ENCODE measurements at places on chromosomes 13 and 19.

GRCh38 chr19:58538257-58539168 is 5.4 kb upstream of the TRIM28 start:
- no peak for DNase-seq

GRCh38 chr13:25908366-25908765 is 143.4 kb downstream of the SHISA2 start:
- no peak for DNase-seq

- DNase-seq: no peak
Observed at GRCh38 chr19:39834287-39834841, 402 bp upstream of the DYRK1B start.

DNA sequence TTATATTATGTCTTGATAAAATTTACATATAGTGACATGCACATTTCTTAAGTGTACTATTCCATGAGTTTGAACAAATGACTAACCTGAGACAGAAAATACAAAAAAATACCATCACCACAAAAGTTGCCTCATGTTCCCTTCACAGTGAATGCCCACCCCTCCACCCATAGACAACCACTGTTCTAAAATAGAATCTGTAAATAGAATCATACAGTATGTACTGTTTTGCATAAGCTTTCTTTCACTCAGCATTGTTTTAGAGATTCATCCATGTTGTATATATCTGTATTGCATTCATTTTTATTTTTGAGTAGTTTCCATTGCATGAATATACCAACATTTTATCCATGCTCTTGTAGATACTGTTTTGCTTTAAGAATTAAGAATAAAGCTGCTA is 23.3 kb upstream of the RBM26 start:
- no peak for DNase-seq

- DNase-seq: peak; percentile 34
Observed at GRCh38 chr19:45591004-45591637, 6.5 kb upstream of the OPA3 start.

DNA sequence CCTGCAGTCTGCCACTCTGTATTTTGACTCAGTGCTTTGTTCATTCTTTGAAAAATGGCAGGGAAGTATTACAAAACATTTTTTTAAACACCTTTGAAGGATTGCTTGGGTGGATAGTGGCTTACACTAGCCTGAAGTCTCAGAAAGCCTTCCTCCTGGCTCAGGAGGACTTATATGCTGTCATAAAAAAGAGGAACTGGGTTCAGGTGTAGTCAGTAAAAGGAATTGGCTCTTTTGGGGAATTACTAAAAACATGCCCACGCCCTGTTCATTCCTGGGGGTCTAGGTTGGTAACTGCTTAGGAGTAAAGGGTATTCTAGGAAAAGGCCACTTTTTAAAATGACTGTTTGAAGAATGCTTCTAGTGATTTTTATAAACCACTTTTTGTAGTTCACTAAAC is 186.9 kb downstream of the SHISA2 start:
- DNase-seq: no peak

DNA sequence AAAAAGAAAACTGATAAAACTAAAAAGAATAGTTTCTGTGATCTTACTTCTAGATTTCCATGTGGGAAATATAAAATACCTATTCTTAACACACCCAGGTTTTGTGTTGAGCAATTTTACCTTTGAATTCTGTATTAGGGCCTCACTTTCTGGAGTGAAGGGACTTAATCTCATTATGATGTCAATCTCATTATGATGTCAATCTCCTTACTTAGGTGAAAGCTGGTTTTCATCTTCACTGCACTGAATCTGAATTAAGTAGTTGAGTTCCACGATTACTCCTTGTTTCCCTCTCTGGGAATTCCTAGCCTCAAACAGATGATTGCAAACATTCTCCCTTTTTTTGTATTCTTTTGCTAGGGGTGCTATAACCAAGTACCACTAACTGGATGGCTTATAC is 1367.2 kb downstream of the EFNB2 start:
- no peak for DNase-seq

- DNase-seq: no peak
Observed at GRCh38 chr19:34888091-34888490, 38.6 kb upstream of the ZNF30 start.

- DNase-seq: no peak
Observed at GRCh38 chr13:36666477-36667229, 7.2 kb upstream of the SERTM1 start.

DNA sequence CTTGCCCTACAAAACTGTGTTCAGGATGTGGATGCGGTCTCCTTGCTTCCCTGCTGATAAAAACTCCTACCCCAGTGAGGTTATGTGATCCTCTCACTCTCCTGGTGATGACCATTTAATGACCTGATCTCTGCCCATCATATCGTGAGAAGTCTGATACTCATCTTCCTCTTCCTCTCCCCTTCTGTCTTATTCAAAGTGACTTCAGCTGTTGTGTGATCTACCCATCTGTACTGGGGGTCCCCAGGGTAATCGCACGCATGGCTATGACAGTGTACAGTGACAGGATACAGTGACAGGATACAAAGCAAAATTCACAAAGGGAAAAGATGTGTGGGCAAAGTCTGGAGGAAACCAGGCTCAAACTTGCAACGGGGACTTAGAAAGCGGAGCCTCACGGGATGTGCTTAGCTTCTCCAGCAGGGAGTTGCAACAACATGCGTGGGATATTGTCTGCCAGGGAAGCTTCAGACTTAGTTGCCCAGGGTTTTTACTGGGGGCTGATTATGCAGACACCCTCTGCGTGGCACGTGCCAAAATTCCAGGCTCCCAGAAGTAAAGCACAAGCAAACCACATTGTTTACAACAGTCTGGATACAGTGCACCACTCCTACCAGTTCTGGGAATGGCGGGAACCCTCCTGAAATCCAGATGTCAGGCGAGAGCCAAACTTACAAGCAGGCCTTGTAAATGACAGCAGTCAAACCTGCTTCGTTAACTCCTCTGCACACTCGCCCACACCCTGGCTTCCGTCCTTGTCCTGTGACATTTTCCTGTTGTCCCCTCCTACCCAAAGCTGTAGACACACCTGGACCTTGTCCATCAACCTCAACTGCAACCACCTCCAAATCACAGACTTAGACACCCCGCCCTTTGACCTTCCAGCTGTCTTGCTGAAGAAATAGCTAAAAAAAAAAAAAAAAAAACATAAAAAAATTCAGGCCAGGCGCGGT is 18.0 kb upstream of the GARRE1 start:
- DNase-seq: no peak

- no peak for DNase-seq
Observed at GRCh38 chr13:40028446-40028845, 373.0 kb downstream of the COG6 start.

DNA sequence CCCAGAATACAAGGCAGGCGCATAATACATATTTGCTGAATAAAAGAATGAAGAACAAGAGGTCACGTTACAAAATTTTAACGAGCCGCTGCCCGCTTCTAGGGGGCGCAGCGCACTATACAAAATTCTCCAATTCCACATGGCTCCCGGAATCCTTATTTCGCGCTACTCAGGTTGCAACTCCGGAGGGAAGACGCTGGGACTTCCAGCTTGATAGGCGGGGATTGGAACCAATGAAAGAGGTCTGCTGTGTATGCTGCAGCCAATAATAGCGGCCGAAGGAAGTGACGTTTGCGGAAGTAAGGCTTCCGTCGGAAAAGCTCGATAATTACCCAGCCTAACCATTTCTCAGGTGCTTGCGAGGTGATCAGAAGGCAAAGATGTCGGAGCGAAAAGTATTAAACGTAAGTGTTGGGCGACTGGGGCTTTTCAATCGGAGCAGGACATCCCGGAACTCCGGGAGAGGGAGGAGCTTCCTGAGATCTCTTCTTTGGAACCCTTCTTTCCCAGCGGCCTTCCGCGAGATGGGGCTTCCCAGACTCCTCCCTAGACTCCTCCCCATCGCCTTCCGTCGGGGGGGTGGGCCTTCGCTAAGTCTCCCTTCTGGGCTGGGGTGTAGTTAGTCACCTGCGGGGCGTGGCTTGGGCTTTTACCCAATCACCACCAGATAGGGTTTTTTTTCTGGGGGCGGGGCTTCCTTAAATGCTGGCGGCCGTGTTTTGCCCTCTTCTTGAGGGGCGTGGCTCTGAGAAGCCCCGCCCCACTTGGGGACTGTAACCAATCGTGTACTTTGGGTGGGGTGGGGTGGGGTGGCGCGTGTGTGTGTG is at the start of gene YJU2:
YJU2 (plus strand) TSS at position 314 of the 827 bp plus-strand sequence; CDS start at position 381, 67 bp downstream.
- peak; percentile 100 for DNase-seq

- no peak for DNase-seq
Observed at GRCh38 chr19:33878910-33879810, 82.5 kb downstream of the KCTD15 start.

DNA sequence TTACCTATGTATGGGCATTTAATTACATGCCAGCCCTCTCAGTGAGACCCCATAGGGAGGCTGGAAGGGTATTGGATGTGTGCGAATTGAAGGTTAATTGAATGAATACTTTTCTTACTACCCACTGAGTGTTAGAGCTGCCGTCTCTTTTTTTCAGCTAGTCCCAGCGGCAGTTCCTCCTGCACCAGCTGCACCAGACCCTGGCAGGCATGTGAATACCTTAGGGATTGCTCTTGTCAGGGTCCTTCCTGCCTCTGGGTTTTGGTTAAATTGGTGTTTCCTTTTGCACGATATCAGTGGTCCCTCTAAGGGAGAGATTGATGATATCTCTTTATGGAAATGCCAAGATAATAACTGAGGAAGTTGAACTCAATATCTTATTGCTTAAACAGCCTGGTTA is 9.8 kb upstream of the CXCL17 start:
- DNase-seq: no peak

DNA sequence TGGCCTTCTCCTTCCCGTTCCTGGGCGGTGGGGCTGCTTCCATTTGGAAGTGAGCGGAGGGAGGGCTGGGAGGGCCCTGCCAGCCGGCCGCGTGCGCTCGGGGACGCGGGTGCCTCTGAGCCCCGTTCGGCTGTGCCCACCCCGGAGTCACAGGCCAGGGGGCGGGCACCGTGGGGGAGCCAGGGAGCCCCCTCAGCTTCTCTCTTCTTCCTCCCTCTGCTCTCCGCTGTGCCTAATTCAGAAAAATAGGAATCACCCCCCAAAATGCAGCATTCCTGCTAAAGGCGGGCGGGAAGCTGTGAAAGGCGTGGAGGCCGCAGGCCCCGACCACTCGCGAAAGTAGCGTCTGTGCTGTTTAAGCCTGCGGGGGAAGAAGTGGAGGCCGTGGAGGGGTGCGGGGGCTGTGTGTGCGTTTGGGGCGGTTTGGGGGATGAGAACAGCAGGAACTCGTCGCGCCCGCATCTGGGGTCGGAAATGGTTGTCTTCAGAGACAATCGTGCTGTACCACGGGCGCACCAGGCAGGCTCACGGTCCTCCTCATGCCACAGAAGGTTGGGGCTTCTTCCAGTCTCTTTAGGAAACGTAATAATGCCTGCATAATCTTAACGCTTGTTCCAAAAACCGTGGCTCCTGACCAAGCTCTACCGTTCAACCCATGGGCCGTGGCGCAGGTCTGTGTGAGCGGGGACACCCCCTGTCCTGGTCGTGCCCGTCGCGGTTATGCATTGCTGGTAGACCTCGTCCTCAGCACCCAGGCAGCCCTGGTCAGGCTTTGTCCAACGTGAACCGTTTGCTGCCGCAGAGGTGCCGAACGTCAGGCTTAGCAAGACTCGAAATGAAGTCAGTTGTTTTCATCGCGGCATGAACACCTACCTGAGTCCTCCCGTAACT is 110.4 kb upstream of the SOX1 start:
- no peak for DNase-seq
